Left colon (tissue), 2 donors: ENCODE measurements at places on chromosomes 3 and 15.
A peak's percentile ranks its signal among the peaks of the same experiment; 100 is the strongest.

DNA sequence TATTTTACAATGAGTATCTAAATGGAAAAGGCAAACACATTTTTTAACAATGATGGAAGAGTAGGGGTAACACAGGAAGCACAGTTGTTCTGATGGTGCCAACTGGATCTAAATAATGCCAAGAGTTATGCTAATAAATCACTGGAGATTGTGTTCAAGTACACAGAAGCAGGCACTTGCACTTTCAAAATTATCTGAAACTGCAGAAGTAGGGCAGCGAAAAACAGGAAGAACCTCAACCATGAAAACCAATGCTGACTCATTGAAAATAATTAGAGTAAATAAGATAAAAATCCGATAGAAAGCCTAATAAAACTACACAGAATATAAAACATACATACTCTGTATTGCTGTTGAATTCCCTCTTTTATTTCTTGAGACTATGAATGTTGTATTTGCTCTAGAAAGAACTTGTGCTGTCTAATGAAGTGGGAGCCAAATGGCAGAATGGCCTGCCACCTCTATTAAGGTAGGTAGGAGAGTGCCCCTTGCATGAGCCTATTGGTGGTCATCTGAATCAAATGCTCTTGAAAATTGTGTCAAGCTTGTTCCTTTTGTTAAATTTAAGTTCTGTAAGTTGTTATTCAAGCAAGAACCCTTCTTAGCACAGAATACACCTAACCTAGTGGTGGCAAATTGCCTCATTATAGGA is 93.7 kb downstream of the ABI3BP start:
- no peak for DNase-seq

DNA sequence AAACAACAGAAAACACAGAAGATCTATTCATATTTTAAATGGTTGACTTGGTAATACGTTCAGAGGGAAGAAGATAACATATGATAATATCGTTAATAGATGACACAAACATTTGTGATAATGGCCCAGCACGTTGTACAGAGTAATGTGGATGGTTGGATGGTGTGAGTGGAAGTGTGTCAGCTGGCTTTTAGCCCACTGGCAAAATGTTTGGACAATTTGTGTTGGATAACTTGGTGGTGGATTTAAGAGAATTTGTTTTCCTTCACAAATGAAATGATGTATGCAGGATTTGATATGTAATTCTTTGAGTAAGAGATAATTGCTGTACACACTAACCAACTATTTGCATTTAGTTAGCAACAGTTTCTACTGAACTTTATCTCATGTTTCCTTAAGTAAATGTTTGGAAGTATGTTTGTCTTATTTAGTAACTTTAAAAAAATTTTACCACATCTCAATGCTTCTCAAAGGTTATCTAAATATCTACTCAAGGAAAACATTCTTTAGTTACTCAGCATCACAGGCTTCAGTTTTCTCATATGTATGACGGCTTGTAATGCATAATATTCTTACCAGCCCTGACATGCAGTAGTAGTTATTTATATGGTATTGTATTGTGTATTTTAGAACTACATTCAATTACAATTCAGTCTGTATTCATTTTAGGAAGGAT is 328.5 kb upstream of the GOLIM4 start:
- DNase-seq = no peak

DNA sequence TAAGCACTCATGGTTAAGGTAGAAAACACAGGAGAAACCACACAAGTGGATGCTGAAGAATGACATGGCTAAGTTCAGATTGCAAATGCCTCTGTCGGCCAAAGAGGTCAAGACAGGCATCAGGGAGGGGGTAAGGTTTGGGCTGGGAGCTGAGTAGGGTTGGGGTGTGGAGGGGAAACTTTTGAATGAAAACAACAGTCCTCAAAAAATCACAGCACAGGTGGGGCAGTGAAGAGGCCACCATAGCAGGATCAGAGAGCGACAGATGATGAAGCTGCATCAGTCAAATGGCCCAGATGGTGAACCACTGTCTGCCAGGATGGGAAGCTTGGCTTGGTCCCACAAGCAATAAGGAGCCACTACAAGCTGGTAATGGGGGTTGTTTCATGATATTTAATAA is 74.9 kb downstream of the ADCY5 start:
- DNase-seq = no peak

DNA sequence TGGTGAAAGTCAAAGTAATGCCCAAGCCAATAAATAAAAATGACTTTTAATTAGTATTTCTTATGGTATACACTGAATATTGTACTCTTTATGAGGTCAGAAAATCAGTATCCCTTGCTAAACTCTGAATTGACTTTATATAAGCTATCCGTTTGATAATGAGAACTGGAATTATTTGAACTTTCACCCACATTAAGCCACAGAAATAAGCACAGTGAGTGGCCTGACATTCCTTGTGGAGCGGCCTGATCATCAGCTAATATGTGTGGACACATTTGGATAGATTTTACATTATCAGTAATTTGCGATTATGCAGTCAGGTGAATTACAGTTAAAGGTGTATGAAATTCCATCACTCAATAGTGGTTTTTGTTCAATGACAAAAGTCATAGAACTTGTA is 136.0 kb upstream of the CBLB start:
- DNase-seq = no peak

DNA sequence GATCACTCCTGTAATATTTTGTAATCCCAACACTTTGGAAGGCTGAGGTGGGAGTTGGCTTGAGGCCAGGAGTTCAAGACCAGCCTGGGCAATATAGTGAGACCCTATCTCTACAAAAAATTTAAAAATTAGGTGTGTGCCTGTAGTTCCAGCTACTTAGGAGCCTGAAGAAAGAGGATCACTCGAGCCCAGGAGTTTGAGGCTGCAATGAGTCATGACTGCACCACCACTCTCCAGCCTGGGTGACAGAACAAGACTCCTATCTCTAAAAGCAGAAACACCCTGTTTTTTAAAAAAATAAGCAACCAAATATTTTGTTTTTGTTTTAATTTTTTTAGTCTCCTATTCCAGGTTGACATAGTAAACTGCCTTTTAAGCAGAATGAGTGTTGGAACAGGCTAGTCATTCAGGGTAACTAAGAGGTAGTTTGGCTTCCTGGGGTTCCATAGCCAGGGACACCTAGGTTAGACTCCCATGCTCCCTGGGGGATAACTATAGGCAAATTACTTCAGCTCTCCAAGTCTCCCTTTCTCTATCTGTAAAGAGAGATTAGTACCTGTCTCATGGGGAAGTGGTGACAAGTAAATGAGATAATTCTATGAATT is 114.6 kb upstream of the C15orf61 start:
- DNase-seq = no peak

DNA sequence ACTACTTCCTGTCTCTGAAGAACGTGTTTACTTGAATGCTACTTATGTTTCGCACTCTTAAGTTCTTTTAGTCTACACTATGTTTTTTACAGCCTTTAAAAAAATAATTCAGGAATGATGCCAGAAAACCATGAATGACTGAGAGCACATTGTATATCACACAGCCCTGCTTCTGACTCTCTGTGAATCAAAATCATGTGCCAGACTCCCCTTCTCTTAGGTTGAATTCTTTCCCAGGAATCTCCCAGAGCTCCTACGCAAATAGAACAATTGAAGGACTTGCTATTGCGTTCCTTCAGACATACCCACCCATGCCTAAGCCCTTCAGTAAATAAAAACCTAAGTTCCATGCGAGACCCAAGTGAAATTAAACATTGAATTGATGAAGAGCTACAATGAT is 782.0 kb upstream of the ALCAM start:
- no peak for DNase-seq

DNA sequence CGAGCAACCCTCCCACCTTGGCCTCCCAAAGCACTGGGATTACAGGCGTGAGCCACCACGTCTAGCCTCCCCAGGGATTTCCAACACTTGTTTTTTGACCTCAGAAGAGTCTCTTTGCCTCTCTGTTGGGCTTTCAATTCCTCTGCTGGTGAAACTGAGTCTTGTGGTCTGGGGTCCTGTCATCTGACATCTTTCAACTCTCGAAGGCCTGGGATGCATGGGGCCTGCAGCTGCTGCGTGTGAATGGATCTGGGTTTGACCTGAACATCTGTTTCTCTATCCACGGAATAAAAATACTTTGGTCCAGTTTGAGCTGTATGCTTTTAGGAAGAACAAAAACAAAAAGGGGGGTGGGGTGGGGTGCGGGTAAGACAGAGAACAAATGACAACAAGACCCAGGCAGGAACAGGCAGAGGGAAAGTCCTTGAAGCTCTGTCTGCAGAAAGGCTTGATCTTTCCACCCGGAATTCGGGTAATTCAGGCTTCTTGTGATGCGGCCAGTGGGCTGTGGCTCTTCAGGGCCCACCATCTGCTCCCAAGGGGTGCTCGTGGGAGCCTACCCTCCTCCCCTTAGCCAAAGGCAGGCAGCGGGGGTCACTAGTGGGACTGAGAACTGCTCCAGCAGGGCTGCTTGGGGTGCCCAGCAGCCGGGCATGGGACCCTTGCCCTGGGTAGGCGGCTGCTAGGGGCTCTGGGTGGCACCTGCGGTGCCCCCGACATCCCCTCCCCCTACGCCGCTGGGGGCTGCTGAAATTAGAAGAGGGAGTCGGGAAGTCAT is 71.5 kb downstream of the SLC12A8 start:
- DNase-seq = no peak

DNA sequence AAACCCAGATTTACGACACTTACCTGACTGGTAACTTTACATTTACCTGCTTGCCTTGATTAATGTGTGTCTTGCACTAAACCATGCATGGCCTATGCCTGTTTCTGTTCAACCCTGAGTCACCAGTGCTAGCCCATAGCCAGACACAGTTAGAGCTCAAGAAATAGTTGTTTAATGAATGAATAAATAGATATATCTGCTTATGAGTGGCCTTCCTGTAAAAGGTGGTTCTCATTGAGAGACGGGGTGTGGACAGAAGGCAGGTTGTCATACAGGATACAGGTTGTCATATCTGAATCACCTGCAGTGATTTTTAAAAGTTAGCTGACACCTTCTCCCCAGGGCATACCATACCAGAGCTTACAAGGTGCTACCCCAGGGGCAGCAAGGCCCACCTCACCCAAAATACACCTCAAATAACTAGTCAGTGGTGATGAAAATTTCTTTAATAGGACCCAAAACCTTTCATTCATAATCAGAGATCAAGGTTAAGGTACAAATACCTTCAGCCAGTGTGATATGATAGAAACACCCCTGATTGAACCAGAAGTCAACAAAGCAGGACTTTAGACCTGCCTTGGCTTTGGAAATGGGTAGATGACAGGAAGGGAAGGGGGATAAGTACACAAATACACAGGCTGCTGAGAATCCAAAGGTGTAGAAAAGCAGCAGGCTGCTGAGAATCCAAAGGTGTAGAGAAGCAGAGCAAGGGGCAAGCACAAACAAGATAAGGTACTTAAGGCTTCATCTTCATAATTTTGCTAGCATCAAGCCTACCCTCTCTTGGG is 45.4 kb upstream of the TSC22D2 start:
- DNase-seq = no peak

DNA sequence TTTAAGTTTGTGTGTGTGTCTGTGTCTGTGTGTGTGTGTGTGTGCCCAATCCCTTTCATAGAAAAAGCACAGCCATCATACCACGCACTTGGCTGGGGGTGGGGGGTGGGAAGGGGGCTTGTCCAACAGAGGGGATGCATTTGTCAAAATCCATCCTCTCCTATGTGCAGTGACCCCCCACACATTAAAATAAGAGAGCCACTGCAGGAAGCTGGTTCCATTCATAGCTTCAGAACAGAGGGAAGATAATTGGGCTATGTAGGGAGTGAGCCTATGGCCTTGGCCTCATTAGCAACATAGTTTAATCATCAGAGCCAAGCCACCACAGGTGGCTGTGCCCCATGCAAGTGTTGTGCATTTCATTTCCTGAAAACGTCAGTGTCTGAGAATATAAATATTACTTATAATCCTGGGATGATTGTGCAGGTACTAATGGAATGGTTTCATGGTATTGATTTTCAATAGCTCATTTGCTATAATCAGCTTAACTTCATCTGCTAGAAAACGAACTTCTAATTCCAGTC is 330.8 kb downstream of the CNTN6 start:
- DNase-seq = no peak

GRCh38 chr3:35648347-35648746 is 9.0 kb downstream of the ARPP21 start:
- no peak for DNase-seq

- DNase-seq = peak; percentile 49
Observed at GRCh38 chr15:52031556-52031955, 12.5 kb downstream of the MAPK6 start.

DNA sequence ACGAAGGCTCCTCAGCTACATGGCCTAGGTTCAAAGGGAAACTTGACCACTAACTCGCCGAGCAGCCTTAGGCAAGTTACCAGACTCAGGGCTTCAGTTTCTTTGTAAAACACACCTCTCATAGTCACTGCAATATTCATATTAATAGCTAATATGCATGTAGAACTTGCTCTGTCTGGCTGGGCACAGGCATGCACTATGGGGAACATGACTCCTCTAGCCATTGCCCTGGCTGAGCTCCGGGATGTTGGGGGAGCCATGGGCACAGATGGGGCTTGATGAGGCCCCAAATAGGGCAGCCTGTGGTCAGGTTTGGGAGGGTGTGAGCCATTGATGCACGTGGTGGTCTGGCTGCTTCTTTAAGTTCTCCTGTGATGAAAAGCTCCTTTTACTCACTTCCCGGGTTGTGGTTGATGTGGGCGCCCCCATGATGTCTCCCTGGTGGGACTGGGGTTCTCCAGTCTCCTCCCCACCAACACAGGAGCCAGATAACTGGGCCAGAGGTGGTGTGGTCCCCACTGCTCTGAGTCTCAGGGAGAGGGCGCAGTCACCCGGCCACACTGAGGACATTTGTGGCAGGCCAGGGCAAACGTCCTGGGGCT is 29.4 kb upstream of the DUSP7 start:
- DNase-seq = no peak

GRCh38 chr3:61691466-61691865 is 130.1 kb downstream of the PTPRG start:
- DNase-seq = no peak

- no peak for DNase-seq
Observed at GRCh38 chr15:70726753-70727152, 36.6 kb downstream of the UACA start.

GRCh38 chr15:78247911-78248310 is 13.5 kb upstream of the ACSBG1 start:
- DNase-seq = no peak

DNA sequence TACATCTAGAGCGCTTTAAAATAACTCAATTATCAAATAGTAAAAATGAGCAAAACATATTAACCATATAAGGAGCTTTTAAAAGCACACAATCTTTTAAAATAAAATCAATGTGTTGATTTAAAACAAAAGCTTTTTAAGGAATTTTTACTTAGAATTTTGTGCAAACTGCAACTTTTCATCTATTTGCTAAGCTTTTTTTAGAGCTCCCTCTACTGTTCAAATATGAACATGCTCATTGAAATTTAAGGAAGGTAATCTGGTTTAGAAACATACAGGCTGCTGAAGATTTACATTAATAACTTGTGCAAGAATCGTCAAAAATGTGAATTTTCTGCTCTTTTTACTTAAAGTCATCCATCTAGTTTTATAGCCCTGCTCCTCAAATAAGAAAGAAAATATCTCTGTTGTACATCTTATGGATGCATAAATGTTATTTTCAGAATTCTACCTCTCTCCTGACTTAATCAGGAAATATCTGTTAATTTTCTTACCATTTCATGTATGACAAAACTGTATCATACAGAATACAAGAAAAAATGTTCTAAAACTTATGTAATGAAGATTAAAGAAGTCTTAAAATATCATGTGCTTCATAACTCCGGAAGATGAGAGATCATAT is 469.4 kb upstream of the ROBO2 start:
- DNase-seq = no peak
